ENCODE measurements at places on chromosomes 12 and 14.
A peak's percentile ranks its signal among the peaks of the same experiment; 100 is the strongest.

GRCh38 chr14:102507081-102507856, 2.3 kb downstream of the ANKRD9 start:
- no peak for DNase-seq

- no peak for DNase-seq
Measured at GRCh38 chr12:95169368-95169767, 47.9 kb downstream of the FGD6 start.

DNA sequence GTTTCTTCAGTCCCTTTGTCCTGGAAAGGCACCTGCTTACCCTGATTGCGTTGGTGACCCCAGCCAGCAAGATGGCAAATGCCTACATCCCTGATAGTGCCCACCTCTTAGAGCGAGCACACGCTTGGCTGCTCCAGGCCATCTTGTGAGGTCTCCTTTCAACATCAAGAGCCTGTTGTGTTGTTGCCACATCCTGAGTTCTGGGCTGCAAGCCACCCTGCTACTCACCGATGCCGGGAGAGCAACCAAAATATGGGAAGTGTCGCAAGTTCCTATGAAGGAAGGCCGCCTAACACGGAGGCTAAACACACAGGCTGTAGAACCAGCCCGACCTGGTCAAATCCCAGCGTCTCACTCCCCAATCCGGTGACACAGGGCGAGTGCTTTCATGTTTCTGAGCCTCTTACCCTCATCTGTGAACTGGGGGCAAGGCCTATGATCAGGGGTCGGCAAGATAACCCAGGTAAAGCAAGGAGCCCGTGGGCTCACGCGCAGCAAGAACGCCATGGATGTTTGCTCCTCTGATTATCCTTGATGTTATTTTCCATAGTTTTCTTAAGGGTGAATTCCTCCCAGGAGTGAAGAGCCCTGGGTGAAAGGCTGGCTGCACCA, 98.4 kb downstream of the LGMN start:
- no peak for DNase-seq

- DNase-seq, result peak; percentile 55
Measured at GRCh38 chr14:68312884-68313610, 479.8 kb downstream of the ZFP36L1 start.

- DNase-seq, result no peak
Measured at GRCh38 chr12:122072031-122072970, 6.3 kb upstream of the MLXIP start.

- DNase-seq, result no peak
Measured at GRCh38 chr12:87758271-87758670, 270.9 kb downstream of the C12orf50 start.

- no peak for DNase-seq
Measured at GRCh38 chr14:28875934-28876571, 109.5 kb downstream of the FOXG1 start.

Measured in activated CD4-positive, alpha-beta T cell treated with anti-CD3 and anti-CD28 coated beads, Interleukin-2, Interleukin-6, amounts not matched to agents 100 ng/mL and 50 ng/mL, durations not matched to agents 16 hours and 8 hours (primary cell).